ENCODE measurements at places on chromosomes 12 and 14. TPM values are rescaled to one million over a fixed set of nuclear protein-coding genes. Genes with fewer than 3 reads are reported as not detected.

SLC7A8 gene
- total RNA-seq, result 4.0 TPM

GRCh38 chr12:86143162-86143561 lies 113.0 kb downstream of the MGAT4C start:
- H3K27ac ChIP-seq, result no peak overlapping the region
- H3K4me3 ChIP-seq, result no peak overlapping the region
- H3K36me3 ChIP-seq, result no peaks in the 10 kb centered on the region
- H3K4me1 ChIP-seq, result no peaks in the 10 kb centered on the region

DNA sequence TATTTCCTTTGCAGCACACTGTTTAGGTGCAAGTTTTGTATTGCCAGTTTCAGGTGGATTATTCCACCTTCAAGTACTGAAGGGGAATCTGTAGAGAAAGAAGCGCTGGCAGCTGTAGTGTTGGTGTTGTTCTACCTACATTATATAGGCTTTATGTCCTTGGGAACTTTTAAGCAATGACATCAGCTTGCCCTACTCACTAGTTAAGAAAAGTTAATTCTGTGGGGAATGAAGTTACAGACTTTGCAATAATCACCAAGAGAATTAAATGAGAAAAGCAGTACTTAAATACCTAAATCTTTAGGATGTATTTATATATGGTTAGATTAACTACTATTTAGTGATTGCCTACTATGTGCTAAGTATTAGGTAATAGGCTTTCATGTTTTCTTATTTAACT lies at the start of gene OR4E1:
Gene OR4E1 (minus strand): TSS at position 101 of the 400 bp plus-strand sequence. CDS start 2,883 bp downstream, outside the sequence.
- no peaks in the 10 kb centered on the region for H3K4me1 ChIP-seq
- H3K4me3 ChIP-seq, result no peak within 1 kb of the TSS
- no peak for DNase-seq
- H3K36me3 ChIP-seq, result no peaks in the 10 kb centered on the region

- H3K4me3 ChIP-seq, result no peak overlapping the region
- no peaks in the 10 kb centered on the region for H3K4me1 ChIP-seq
- H3K27me3 ChIP-seq, result no peaks in the 10 kb centered on the region
- H3K36me3 ChIP-seq, result no peaks in the 10 kb centered on the region
- H3K27ac ChIP-seq, result no peak overlapping the region
These were observed 83.8 kb downstream of the PPM1A start for GRCh38 chr14:60332869-60333268.

GRCh38 chr12:30796313-30796780 lies 41.6 kb upstream of the CAPRIN2 start:
- no peak overlapping the region for H3K27ac ChIP-seq
- peak overlapping the region; percentile 56 for H3K4me3 ChIP-seq
- H3K27me3 ChIP-seq, result no peaks in the 10 kb centered on the region
- H3K4me1 ChIP-seq, result no peaks in the 10 kb centered on the region
- DNase-seq, result no peak

ATG2B gene
- 16.5 TPM for total RNA-seq

DNA sequence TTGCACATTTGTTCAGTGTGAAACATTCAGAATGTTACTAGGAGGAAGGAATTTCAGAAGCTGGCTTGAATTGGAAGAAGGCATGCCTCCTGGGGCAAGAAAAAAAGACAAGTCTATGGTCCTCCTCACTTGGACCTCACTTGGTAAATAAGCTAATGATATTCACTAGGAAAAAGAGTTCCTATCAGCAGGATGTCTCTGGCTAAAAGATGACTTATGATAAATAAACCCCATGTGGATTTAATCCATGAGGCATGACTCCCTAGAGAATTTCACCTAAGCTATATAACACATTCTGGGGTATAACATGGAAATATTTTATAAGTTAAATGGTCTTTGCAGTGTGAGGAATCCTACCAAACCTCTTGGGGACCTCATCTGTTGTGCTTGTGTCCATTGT lies 199.9 kb downstream of the LRIG3 start:
- H3K4me1 ChIP-seq, result no peaks in the 10 kb centered on the region
- H3K36me3 ChIP-seq, result no peaks in the 10 kb centered on the region

GRCh38 chr14:75188520-75189268 lies 12.3 kb upstream of the TMED10 start:
- DNase-seq, result no peak
- H3K4me1 ChIP-seq, result no peaks in the 10 kb centered on the region
- H3K27ac ChIP-seq, result peak overlapping the region; percentile 30
- H3K4me3 ChIP-seq, result no peak overlapping the region
- no peaks in the 10 kb centered on the region for H3K27me3 ChIP-seq

DNA sequence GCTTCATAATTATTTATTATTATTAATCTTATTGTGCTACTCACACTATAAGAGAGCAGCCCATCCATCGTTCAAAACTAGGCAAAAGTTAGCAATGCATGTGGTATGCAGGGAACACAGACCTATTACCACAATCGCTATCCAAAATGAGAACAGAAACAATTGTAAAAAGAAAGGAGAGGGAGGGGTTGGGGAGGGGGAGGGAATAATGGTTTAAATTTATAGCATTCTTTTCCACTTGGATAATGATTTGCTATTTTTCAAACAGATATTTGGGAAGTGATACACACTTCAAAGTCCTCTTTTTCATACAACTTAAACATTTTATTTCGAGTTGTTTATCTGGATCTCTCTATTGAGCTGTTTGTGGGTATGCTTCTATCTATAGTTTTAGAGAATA lies 248.6 kb upstream of the SOX5 start:
- H3K27me3 ChIP-seq, result no peaks in the 10 kb centered on the region
- no peak for DNase-seq
- H3K27ac ChIP-seq, result no peak overlapping the region
- no peaks in the 10 kb centered on the region for H3K36me3 ChIP-seq

- peak overlapping the region; percentile 89 for H3K27ac ChIP-seq
- H3K36me3 ChIP-seq, result no peaks in the 10 kb centered on the region
- DNase-seq, result no peak
- no peaks in the 10 kb centered on the region for H3K27me3 ChIP-seq
- no peak overlapping the region for H3K4me3 ChIP-seq
- peaks cover 33% of the 10 kb centered on the region for H3K4me1 ChIP-seq
These were observed 122.0 kb downstream of the RAD51B start for GRCh38 chr14:67941456-67942018.

GRCh38 chr12:98180603-98181002 lies 334.8 kb upstream of the TMPO start:
- H3K36me3 ChIP-seq, result no peaks in the 10 kb centered on the region
- H3K4me3 ChIP-seq, result no peak overlapping the region
- no peaks in the 10 kb centered on the region for H3K4me1 ChIP-seq
- DNase-seq, result no peak

DNA sequence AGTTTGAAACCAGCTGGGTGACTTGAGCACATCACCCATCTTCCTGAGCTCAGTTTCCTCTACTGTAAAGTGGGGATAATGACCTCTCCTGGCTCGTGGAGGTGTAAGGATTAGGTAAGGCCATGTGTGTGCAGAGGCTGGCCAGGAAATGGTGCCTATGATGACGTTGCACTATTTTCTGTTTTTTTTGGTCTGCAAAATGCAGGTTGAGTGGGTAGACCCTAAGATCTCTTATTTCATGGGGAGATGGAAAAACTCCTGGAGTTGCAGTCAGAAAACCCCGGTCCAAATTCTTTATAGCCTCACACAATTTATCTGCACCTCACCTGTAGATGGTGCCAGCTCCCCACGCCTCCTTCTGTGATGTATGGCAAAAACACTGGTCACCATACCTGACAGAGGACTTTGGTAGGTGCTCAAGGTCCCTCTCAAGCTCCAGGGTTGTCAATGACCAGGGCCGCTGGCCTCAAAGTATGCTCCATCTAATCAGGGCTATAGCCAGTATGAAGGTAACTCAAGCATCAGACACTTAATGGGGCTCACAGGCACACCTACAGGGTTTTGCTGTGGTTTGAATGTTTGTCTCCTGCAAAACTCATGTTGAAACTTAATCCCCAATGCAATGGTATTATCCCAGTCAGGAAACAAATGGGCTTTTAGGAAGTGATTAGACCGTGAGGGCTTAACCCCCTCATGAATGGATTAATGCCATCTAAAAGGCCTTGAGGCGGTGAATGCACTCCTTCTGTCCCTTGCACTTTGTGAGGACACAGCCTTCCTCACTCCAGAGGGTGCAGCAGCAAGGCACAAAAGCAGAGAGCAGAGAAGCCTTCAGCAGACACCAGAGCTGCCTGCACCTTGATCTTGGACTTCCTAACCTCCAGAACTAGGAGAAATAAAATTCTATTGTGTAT lies 17.6 kb downstream of the C14orf132 start:
- H3K27me3 ChIP-seq, result no peaks in the 10 kb centered on the region
- peak; percentile 59 for DNase-seq
- H3K36me3 ChIP-seq, result no peaks in the 10 kb centered on the region
- H3K27ac ChIP-seq, result no peak overlapping the region
- H3K4me1 ChIP-seq, result peaks cover 5% of the 10 kb centered on the region
- no peak overlapping the region for H3K4me3 ChIP-seq

ZC2HC1C gene
- 2.6 TPM for total RNA-seq

GPD1 gene
- total RNA-seq, result 43.6 TPM

SLC39A2 gene
- not detected for total RNA-seq

SDSL gene
- 29.3 TPM for total RNA-seq

SRSF5 gene
- total RNA-seq, result 151 TPM

- H3K4me1 ChIP-seq, result no peaks in the 10 kb centered on the region
- H3K27me3 ChIP-seq, result no peaks in the 10 kb centered on the region
- H3K4me3 ChIP-seq, result no peak overlapping the region
These were observed 210.4 kb upstream of the NUDT4 start for GRCh38 chr12:93167331-93167730.

FAM181A gene
- total RNA-seq, result not detected

DNA sequence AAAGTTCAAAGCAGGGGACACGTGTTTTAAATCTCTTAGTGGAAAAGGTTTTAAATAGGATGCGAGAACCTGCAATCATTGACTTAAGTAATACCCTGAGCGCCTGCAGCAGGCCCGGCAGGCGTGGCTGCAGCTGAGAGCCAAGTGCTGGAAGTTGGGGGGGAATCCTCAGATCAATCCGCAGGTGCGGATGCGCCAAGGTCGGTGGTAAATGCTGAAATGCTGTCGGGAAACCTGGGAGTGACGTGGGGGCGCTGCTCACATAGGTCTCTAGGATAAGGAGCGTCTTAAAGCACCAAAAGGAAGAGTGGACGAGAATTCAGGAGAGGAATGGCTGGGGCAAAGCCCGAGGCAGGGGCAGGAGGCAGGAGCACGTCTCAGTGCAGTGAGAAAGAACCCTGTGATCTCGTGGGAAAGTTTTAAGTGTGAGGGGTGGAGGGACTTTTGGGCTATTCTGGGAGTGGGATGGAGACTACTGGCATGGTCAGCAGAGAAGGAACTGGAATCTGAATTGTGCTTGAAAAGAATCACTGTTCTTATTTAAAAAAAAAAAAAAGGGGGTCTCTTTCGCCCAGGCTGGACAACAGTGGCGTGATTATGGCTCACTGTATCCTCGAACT lies 883 bp upstream of the CDCA4 start:
- H3K4me3 ChIP-seq, result peak overlapping the region; percentile 60
- no peaks in the 10 kb centered on the region for H3K27me3 ChIP-seq
- peak; percentile 43 for DNase-seq
- no peaks in the 10 kb centered on the region for H3K36me3 ChIP-seq

DNA sequence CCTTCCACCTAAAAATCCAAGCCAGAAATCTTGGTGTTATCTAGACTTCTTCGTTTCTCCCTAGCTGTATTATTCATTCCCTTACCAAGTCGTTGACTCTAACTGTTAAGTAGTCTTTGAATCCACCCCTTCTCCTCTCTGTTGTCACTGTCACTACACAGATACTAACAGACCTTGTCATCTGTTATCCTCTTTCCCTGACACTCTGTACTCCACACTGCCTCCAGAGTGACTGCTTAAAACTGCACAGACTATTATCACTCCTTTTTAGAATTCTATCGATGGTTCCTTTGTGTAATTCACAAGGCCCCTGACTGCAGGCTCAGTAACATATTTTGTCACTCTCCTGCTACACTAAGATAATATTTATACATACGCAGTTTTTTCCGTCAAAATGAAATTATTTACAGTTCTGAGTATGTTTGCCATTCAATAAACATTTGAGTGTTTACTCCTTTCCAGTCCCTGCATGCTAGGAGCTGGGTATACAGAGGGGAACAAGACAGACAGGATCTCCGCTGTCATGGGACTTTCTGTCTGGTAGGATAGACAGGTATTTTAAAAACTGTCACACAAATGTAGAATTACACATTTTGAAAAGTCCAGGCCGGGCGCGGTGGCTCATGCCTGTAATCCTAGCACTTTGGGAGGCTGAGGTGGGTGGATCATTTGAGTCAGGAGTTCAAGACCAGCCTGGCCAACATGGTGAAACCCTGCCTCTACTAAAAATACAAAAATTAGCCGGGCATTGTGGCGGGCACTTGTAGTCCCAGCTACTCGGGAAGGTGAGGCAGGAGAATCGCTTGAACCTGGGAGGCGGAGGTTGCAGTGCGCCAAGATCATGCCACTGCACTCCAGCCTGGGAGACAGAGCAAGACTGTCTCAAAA lies 3.8 kb downstream of the MARS1 start:
- H3K4me3 ChIP-seq, result no peak overlapping the region
- H3K27ac ChIP-seq, result no peak overlapping the region
- DNase-seq, result no peak
- H3K27me3 ChIP-seq, result no peaks in the 10 kb centered on the region
- peaks cover 30% of the 10 kb centered on the region for H3K36me3 ChIP-seq

- H3K4me3 ChIP-seq, result no peak overlapping the region
- no peaks in the 10 kb centered on the region for H3K4me1 ChIP-seq
- no peaks in the 10 kb centered on the region for H3K27me3 ChIP-seq
- H3K36me3 ChIP-seq, result no peaks in the 10 kb centered on the region
- DNase-seq, result no peak
- no peak overlapping the region for H3K27ac ChIP-seq
These were observed 7.5 kb upstream of the RNASE9 start for GRCh38 chr14:20568393-20568792.

GRCh38 chr14:54809767-54810166 lies 92.9 kb downstream of the GCH1 start:
- H3K27ac ChIP-seq, result no peak overlapping the region
- no peaks in the 10 kb centered on the region for H3K36me3 ChIP-seq
- no peak for DNase-seq
- H3K4me1 ChIP-seq, result no peaks in the 10 kb centered on the region
- H3K27me3 ChIP-seq, result no peaks in the 10 kb centered on the region

- H3K27me3 ChIP-seq, result no peaks in the 10 kb centered on the region
- H3K36me3 ChIP-seq, result no peaks in the 10 kb centered on the region
- H3K4me3 ChIP-seq, result no peak overlapping the region
- DNase-seq, result no peak
- H3K27ac ChIP-seq, result no peak overlapping the region
- no peaks in the 10 kb centered on the region for H3K4me1 ChIP-seq
These were observed 37.5 kb downstream of the EMP1 start for GRCh38 chr12:13233830-13234641.

Data from right lobe of liver (tissue), 6 donors.